ENCODE measurements at places on chromosomes 2 and 18.

- DNase-seq: no peak
These were observed 259.6 kb downstream of the NUP35 start for GRCh38 chr2:183383854-183384253.

GRCh38 chr2:61727746-61728145, 126.1 kb downstream of the FAM161A start:
- DNase-seq: no peak

- no peak for DNase-seq
These were observed 26.4 kb downstream of the ST3GAL5 start for GRCh38 chr2:85862426-85862825.

- DNase-seq: peak; percentile 55
These were observed 8.5 kb upstream of the RMDN2 start for GRCh38 chr2:37916512-37917082.

DNA sequence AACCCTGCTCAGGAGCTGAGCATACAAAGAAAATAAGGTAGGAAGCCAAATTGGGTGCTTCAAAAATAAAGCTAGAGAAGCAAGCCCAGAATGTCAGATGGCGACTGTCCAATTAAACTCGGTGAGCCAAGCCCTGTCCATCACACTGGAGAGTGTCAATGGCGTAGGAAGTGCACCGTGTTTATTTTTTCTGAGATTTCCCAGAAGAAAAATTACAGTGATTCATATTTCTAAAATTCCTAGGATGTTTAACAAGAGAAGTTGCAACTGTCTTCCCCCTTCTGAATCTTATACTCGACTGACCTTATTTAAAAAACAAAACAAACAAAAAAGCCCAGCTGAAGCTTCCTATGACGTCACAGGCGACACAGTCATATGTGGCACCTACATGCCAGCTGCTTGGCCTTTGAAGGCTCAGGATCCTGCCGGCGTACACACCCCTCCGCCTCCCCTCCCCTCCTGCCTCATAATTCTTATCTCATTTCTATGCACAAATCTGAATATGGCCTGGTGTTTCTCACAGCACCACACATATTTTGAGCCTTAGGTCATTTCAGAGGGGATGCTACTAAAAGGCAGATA, 60.8 kb downstream of the MBP start:
- DNase-seq: peak; percentile 89

DNA sequence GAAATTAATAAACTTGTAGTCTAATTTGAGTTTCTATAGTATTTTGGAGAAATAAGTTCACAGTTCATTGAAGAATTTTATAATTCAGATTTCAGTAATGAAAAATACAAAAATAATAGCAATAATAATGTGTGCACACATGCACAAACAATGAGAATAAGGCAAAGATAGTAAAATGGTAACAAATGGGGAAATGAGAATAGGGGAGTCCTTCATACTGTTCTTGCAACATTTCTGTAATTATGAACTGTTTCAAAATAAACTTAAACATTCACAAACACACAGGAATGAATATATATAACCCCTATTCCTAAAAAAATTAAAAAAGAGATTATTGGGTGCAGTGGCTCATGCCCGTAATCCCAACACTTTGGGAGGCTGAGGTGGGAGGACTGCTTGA, 63.9 kb downstream of the SPRED2 start:
- DNase-seq: no peak

DNA sequence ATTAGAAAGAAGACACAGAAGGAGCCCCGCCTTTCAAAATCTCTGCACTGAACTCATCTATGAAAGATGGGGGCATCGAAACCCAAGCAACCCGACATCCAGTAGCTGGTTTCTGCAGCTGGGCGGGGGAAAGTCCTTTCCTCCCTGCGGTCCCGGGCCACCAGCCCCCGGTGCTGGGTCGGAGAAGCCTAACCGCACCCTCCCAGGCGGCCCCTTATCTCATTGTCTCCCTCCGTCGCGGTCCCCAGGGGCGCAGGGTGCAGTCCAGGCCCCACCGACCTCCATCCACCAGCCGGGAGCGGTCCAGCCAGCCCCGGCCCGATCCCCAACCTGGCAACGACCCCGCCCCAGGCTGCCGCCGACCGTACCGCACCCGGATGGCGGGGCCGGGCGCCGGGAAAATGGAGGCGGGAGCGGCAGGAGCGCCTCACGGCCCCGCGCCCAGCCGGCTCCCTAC, 452 bp downstream of the RAPH1 start:
- DNase-seq: peak; percentile 33

- no peak for DNase-seq
These were observed 75.9 kb downstream of the PTGR3 start for GRCh38 chr18:75132931-75133525.

DNA sequence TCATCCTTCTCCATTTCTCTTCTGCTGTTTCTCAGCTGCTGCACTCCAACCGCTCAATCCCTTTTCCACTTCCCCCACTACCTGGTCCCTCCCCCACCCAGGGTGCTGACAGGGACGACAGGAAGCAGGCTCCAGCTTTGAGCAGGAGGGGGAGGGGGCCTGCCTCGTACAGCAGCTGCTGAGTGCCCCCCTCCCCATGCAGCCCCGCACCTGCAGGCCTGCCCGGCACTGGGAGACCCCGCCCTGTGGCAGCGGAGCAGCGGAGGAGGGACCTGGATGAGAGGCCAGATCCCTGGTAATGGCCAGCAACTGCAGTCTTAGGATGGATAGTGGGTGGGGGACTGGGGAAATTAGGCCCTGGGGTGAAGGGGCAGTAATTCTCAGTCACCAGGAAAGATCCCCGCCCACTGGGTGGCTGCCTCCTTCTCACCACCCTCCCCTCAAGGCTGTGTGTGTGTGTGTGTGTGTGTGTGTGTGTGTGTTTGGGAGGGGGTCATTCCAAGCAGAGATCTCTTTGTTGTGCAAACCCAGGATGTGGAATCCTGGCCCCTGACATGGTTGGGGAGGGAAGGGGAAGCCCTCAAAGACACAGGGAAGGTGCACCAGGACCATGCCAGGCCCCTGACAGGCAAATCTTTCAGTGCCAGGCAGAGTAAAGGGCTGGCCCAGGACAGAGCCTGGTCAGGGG, 6.8 kb upstream of the CRYBA2 start:
- no peak for DNase-seq

DNA sequence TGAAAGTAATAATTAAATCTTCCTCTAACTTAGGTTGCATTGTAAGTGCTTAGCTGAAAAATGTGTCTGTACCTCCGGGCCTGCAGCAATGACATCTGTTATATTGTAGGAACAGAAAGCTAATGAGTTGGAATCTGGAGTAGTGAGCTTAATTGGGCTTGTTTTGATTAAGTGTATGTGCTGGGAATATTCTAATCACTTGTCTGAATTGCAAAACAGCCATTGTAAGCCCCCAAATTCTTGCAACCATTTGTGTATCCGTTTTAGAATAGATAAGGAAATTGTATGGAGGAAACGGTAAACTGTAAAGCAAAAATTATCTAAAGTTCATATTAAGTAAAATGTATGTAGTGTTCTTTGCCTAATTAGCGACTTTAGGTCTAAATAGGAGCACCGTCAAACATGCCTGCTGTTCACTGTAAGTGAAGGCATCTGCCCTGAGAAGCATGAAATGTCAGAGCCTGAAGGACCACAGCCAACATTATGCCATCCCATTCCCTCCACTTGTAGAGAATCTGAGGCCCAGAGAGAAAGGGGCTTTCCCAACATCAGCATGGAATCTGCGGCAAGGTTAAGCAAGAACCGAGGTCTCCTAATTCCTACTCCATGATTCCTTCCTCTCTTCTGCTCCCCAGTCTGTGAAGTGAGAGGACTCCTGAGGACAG, 466.4 kb downstream of the TDRD15 start:
- no peak for DNase-seq

DNA sequence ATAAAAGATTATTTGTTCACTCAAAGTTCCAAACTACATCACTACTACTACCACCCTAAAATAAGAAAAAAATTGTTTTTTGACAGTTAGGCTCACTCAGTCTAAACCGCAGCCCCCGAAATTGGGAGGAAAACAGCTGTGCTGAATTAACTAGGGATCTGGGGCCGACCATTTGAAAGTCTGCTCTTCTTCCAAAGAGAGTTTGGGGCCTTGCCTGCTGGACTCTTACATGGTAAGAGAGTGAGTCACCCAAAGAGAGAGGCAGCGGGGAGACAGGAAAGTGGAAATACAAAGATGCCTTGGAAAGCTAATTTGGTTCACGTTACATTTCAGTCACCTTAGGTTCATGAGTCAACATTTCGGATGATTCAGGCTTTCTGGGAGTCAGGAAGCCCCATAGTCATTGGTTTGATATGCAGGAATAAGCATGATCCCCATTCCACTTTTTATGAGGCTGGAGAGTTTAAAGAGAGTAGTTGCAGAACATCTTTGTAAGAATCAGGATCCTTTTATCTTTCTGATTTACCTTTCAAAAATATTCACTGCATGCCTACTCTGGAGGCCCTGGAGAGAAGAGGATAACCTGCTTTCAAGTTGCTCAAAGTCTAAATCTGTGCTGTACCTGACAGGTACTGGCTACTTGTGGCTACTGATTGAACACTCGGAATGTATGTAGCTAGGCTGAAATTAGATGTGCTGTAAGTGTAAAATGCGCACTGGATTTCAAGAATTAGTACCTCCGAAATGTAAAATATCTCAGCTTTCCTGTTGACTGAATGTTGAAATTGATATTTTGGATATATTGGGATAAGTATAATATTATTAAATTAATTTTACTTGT, 995 bp upstream of the RTN4 start:
- peak; percentile 97 for DNase-seq

DNA sequence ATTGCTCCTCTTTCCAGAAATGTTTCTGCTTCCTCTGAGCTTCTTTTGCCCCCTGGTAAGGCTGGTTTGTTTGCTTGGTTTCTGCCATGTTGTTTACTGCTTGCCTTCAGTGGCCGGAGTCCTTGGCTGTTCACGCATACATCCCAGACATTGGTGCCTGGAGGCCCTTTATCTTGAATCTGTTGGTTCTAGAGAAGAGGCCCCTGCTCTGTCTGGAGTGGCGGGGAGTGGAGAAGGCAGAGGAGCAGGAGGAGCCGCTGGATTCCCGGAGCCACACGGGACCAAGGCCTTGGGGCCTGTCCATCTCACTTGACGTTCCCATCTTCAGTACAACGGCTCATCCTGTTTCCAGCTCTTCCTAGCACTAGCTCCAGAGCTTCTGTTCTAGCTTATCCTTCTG, 77.2 kb upstream of the PXDN start:
- DNase-seq: no peak

GRCh38 chr2:23682481-23682880, 244.4 kb downstream of the ATAD2B start:
- no peak for DNase-seq

- no peak for DNase-seq
These were observed 453.8 kb downstream of the CDH2 start for GRCh38 chr18:27723168-27723567.

- peak; percentile 36 for DNase-seq
These were observed 14.9 kb downstream of the IGFBP2 start for GRCh38 chr2:216648105-216648504.

- no peak for DNase-seq
These were observed 92.0 kb downstream of the SPP2 start for GRCh38 chr2:234142530-234142929.

- no peak for DNase-seq
These were observed 13.0 kb downstream of the STRADB start for GRCh38 chr2:201464547-201464946.
